ENCODE measurements at places on chromosomes 11 and 22.

DNA sequence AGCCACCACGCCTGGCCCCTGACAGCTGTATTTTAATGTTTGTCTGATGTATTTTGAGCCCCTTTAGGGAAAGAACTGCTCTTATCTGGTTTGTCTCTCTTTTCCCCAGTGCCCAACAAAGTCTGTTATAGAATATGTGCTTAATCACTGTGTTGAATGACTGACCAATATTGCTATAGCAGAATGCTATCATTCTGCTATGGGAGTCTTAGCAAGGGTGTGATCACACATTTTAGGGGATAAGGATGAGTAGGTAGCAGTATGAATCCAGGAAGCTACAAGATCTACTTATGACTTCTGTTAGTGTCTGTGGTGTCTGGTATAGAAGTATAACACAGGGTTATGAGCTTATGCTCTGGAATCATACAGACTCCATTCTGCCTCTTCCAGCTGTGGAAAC is 117.5 kb upstream of the RRM1 start:
- no peak for DNase-seq

GRCh38 chr11:58636587-58636986 is 14.1 kb downstream of the CNTF start:
- DNase-seq = no peak

DNA sequence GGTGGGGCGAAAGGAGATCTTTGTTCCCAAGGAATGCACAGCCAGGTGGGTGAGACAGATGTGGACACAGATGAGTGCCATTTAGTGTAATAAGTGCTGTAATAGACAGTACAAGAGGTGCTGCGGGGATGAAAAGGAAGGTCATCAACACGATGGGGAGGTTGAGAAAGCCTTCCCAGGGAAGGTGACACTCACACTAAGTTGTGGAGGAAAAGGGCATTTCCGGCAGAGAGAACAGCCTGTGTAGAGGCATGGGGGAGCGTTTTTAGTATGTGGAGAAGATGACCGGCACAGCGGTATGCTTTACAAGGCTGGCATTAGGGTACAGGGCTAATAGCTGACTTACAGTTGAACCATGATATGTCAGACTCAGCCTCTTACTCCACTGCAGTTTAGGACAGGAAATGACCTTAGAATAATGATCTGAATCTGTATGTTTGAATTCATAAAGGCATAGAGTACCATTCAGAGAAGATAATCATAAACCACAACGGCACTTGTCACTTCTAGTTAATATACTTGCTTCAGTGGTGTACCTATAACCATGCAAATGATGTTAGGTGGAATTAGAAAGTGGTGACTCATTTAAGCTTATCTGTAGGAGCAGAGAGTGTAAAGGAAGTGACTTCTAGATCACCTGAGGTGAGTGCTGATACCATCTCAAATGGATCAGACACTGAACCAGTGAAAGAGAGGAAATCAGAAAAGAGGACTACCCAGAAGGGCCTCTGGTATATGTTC is 60.6 kb downstream of the FAM83F start:
- DNase-seq = no peak

DNA sequence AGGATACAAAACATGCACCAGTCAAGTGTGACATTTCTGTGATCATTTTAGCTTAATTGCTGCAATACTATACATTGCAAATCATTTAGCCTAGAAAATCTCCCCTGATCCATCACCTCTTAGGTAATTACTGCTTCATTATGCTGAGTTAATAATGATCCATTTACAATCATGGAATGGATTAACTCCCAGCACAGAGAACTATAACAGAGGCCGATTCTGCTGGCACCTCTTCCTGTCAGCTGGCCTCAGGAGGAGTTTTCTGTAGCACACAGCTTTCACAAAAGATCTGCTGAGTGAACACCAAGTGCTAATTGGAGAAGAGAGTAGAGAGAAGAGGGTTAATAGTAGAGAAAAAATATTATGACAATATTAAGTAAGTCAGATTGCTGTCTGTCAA is 591.8 kb upstream of the KIRREL3 start:
- DNase-seq = no peak

DNA sequence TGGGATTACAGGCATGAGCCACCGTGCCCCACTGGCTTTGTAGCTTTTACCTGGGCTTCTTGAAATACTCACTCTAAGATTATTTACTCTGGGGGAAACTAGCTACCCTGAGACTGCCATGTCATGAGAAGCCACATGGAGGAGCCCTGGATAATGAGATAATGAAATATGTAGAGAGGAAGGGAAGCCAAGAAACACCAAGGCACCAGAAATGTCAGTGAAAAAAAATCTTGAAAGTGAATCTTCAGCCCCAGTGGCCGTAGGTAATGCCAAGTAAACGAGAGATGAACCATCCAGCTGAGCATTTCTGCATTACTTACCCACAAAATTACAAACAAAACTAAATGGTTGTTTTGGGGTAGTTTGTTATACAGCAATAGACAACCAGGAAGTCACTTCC is 125.6 kb downstream of the APIP start:
- peak; percentile 16 for DNase-seq

DNA sequence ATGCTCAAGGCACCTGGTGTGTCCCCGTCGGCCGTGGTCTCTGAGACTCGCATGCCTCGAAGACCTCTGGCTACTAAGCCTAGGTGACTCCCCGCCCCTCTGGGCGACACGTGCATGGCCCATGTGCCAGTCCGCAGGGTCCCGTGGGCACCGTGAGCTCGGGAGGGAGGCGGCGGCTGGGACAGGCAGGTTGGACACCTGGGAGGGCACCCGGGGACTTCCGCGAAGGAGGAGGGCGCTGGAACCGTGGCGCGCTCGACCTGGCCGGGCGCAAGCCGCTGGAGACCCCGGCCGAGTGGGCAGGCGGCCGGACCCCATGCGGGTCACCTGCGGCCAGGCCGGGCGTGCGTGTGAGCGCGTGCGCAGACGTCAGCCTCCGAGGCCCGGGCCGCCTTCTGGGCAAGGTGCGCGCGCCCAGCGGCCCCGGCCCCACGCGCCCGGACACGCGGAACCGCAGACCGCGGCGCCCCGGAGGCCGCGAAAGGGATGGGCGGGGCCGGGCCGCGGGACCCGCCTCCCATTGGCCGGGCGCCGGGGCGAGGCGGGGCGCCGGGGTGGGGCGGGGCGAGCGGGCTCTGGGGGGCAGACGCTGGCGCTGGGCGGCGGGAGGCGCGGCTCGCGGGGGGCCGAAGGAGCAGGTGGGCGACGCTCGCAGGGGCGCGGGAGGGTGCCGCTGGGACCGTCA is 579 bp upstream of the RASD2 start:
- peak; percentile 10 for DNase-seq

- DNase-seq = no peak
Observed at GRCh38 chr11:75189108-75189507, 38.2 kb downstream of the SLCO2B1 start.

- DNase-seq = no peak
Observed at GRCh38 chr11:86610559-86611341, 61.7 kb downstream of the ME3 start.

- peak; percentile 65 for DNase-seq
Observed at GRCh38 chr11:65498042-65498726, 661 bp upstream of the MALAT1 start.

- peak; percentile 73 for DNase-seq
Observed at GRCh38 chr11:64339754-64340408, at the start of gene CCDC88B. Gene CCDC88B (plus strand): TSS chr11:64340204. CDS start chr11:64340267, 63 bp downstream.

GRCh38 chr11:27158456-27159334 is 118.1 kb downstream of the BBOX1 start:
- DNase-seq = peak; percentile 28

DNA sequence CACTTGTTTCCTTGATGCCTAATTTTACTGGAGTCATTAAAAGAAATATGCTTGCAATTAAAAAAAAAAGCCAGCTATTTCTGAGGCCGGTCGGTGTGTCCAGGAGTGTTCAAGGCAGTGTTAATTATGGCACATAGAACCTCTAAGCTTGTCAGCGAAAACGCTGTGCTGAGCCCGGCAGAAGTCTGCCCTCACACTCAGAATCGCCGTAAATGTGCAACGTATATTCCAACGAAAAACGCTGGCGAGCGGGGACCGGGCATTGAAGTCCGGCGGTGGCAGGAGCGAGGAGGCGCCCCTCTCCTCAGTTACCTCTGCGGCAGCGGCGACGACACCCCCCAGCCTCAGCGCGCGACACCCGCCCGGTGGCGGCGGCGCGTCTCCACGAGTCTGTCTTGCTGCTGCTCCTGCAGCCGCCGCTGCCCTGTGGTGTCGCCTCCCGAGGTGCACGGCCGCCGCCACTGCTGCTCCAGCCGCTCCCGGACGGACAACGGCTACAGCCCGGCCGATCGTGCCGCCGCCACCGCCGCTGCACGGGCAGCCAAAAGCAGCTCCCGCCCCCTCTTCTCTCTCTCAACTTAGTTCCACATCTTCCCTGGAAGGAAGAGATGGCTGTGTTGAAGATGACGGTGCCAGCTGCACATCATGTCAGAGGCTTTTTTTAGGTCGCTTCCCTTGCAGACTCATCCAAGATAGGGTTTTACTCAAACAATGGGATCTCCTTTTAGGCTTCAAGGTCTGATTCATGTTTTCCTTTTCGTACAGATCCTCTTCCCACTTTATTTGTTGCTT is 56.0 kb downstream of the JAM3 start:
- no peak for DNase-seq

DNA sequence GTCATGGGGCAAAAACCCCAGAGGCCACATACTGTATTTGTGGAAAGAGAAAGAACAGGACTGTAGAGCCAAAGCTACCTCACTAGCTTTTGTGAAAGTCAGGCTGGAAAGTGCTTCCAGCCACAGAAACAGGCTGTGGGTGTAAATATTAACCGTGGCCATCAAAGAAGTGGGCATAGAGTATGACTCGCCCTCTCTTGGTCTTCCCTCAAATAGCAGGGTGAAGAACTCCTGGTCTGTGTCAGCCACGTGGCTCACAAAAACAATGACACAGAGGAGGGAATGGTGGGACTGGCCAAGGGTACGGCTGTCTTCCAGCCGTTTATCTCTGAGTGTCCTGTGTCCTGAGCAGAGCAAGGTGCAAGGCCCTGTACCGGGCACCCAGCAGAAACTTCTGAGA is 37.6 kb upstream of the UBASH3B start:
- no peak for DNase-seq

GRCh38 chr11:110362971-110363509 is 66.6 kb upstream of the RDX start:
- no peak for DNase-seq

GRCh38 chr11:57645689-57646085 is 4.0 kb downstream of the YPEL4 start:
- DNase-seq = no peak

Data from AML-193 (cell line).